Body of pancreas (tissue), 4 donors: ENCODE measurements at places on chromosomes 6 and 20.
A peak's percentile ranks its signal among the peaks of the same experiment; 100 is the strongest.

DNA sequence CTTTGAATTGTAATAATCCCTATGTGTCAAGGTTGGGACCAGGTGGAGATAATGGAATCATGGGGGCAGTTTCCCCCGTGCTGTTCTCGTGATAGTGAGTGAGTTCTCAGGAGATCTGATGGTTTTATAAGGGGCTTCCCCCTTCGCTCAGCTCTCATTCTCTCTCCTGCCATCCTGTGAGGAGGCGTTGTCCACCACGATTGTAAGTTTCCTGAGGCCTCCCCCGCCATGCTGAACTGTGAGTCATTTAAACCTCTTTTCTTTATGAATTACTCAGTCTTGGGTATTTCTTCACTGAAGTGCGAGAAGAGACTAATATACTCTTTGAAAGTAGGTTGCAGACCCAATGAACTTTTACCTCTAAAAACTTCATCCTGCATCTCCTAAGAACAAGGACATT lies 39.2 kb upstream of the KCNG1 start:
- no peak for DNase-seq

DNA sequence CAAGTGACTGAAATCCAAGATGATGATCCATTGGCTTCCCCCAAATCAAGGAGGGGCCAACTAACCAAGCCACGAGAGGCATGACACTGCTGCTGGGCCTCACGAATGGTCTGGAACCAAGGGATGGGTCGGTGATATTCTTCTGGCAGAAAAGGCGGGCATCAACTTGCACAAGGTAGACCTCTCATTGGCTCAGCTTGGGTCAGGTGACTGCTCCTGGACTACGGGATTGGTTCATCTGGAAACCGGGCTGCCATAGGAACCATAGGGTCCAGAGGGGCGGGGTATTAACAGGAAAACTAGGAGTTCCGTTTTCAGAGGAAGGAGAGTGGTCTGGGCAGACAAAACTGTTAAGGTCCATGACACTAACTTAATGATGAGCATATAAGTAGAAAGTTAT lies 100.9 kb downstream of the TFAP2C start:
- DNase-seq = no peak

DNA sequence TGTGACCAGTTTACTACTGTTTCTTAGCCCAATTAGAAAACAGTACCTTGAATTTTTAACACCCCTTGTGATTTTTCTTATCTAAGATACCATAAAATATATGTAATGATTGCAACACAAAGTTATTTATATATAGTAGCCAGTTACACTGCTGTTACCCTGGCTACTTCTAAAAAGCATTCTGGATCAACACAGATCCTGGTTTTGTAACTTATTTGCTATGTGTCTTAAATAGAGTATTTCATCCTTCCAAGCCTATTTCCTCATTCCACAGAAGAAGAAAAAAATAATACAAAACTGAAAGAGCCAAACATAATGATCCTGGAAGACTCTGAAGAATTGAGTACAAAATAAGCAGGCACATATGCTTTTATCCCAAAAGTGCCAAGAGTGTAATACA lies 19.0 kb upstream of the GSTA4 start:
- no peak for DNase-seq

DNA sequence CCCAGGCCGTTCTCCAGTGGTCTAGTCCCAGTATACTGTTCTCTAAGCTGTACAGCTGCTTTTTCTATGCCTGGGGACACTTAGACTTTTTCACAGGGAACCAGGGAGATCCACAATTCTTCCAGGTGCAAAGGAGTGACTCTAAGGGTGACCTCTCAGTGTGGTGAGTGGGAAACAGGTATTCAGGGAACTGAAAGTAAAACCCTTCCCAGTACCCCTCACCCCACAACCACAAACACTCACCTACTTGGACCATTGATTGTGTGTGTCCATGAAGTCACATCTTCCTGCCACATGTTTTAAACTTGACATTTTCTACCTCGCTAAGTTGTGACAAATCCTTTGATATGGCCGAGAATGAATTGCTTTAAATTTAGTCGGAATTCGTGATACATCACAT lies 183.6 kb downstream of the CLIC5 start:
- DNase-seq = no peak

DNA sequence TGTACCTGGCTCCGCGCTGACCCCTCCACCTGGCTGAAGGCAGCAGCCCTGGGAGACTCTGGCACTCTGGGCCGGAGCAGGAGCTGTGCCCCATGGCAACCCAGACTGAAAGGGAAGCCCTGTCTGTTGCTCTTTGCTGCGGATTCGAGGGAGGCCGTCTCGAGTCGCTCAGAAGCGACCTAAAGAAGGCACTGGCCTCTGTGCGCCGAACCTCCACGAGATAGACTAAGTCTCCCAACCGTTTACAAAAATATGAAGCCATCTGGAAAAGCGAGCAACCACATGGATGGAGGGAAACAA lies 10.5 kb upstream of the TBX18 start:
- DNase-seq = no peak

DNA sequence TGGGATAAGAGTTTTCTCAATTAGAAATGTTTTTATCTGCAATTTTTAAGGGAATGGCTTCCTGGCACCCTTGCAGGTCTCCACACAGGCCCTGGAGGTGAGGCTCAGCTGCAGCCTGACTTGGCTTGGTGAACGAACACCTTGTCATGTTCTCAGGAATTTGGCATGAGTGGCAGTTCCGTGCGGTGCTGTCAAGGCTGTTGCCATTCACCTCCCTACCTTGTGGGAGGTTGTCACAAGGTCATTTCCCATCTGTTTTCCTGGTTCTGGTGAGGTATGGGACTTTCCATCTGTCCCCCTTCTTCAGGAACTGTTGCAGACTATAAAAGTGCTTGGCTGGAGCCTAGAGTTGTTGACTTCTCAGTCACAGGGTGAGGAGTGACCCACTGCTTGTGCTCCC lies 82.9 kb downstream of the ELOVL4 start:
- DNase-seq = peak; percentile 84
